ENCODE measurements at places on chromosomes 11 and 22.

GRCh38 chr22:25878933-25879332 is 136.9 kb downstream of the MYO18B start:
- no peak for DNase-seq

- DNase-seq: no peak
Measured at GRCh38 chr11:77705195-77705875, 67.7 kb upstream of the CLNS1A start.

- no peak for DNase-seq
Measured at GRCh38 chr11:8318536-8318935, 54.9 kb upstream of the LMO1 start.

GRCh38 chr22:29831186-29831921 is 6.7 kb downstream of the ASCC2 start:
- DNase-seq: no peak

GRCh38 chr11:77191429-77191822 is 63.4 kb downstream of the MYO7A start:
- DNase-seq: no peak
